ENCODE measurements at places on chromosomes 2 and 18.

DNA sequence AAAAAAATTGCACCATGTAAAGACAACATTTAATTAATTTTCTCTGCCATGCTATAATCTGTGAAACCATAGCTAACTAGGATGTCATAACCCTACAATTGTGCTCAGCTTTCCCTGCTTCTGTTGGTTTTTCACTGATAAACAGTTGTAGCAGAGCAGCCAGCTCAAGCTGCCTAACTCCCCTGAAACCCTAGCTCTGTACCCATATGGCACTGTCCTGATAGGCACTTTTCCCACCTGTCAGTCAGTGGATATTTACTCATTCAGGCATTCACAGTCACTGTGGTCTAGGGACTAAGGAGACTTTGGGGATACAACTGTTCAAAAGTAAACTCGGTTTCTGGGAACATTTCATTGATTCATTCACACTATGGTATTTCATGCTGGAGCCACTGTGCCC lies 407.0 kb downstream of the DSEL start:
- no peak for DNase-seq

GRCh38 chr18:68399721-68400120 lies 315.2 kb downstream of the TMX3 start:
- no peak for DNase-seq

DNA sequence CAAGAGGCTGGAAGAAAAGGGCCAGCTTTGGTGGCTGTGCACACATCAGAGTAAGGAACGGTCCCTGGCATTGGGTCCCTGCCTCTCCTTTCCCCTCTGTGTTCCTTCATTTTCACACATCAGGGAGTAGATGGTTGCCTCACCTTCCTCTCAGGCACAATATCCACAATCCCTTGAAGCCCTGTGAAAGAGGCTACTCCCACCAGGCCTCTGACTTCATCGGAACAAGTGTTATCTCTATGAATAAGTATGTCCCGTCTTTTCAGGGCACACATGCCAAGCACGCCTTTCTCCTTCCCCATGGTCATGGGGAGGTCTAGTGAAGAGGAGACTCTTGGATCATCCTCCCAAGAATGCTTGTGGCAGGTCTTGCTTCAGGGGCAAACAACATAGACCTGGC lies 61.2 kb upstream of the LMAN1 start:
- DNase-seq: no peak

DNA sequence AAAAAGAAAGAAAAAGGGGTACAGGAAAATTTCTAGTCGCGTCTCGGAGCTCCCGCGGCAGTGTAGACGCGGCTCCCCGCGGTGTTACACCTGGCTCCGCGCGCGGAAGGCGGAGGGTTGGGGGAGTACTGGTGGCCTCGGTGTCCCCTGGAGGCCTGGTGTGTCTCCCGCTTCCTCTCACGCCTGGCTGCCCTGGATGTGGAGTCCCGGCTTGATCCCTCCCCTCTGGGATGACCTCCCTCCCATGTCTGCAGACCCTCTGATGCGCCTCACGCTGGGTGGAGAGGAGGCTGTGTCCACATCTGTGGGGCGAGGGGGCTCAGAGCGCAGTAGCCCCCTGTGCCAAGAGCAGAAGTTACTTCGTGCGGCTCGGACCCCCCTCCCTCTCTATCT lies 1.2 kb downstream of the KIF5C start:
- DNase-seq: no peak

GRCh38 chr2:85490861-85491755 lies 47.9 kb upstream of the MAT2A start:
- DNase-seq: no peak

GRCh38 chr2:175004980-175005732 lies at the start of gene CHN1:
Gene CHN1 (minus strand): TSS chr2:175005381. CDS start chr2:175004912, 469 bp downstream.
- DNase-seq: peak; percentile 32

- no peak for DNase-seq
Measured at GRCh38 chr2:65919550-65920188, 487.3 kb upstream of the SPRED2 start.

DNA sequence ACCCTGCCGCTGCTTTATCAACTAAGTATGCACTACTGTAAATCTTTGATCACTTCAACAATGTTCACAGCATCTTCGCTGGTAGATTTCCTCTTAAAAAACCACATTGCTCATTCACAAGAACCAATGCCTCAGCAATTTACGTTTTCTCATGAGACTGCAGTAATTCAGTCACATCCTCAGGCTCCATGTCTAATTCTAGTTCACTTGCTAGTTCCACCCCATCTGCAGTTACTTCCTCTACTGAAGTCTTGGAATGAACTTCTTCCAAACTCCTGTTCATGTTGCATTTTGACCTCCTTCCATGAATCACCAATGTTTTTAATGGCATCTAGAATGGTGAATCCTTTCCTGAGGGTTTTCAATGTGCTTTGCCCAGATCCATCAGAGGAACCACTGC lies 35.8 kb downstream of the PRELID3A start:
- no peak for DNase-seq
